ENCODE measurements at places on chromosomes 5 and 9.

DNA sequence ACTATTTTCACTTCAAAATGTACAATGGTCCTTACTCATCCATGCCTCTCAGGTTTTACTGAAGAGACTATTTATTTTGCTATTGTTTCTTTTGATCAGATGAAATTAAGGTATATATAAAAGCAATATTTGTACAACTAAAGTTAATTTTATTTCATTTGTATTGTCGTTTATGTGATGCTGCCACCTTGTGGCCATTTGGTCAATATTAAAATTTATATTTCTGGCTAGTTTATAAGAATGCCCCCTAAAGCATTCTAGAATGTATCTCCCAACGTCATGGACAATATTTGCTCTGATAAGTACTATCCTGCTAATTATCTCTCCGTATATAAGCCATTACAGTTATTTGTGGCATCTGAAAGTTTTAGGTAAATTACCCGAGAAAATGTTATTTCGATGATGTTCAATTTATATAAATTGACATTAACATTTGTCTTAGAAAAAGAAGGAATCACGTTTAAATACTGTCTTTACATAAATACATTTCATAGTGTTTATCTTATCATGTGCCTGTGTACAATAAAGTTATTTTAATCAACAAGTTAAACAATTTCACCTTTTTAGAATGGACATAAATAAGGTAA is 680.0 kb downstream of the TAF11L14 start:
- no peak for DNase-seq

GRCh38 chr5:77180167-77181081 is 30.1 kb upstream of the PDE8B start:
- no peak for DNase-seq

GRCh38 chr9:8207596-8207995 is 408.0 kb upstream of the DMAC1 start:
- no peak for DNase-seq

- no peak for DNase-seq
These were observed 4.6 kb downstream of the TEX53 start for GRCh38 chr9:114652776-114653555.

GRCh38 chr9:124839612-124840299 is 13.5 kb upstream of the WDR38 start:
- DNase-seq: no peak

DNA sequence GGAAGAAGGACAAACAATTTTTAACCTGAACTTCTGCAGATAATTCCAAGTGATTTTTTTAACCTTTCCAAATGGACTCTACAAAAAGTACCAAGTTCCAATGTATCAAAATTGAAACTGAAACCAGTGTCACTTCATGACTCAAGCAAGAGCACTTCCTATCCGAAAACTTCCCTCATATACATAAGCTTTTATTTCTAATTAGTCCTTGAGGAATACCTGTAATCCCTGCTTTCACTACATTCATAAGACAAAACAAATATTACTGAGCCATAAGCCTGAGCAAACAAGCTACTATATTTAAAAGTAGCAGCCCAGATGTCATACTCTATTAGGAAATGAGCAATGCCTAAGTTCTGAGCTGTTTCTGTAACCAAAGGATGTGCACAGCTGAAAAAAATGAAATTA is 224.4 kb downstream of the EBF1 start:
- no peak for DNase-seq

DNA sequence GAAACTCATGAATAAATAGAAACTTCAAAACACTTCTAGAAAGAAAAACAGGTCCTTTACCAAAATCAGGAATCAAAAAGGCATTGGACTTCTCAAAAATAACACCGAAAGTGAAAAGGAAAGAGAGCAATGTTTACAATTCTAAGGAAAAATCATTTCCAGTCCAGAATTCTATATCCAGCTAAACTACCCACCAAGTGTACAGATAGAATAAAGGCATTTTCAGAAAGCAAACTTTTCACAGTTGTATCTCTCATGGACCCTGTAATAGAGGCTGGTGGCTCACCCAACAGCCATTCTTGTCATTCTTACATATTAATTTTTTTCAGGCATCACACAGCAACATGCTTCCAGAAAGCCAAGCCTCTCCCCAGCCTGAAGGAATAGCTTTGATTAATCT is 63.7 kb downstream of the FOXD1 start:
- DNase-seq: no peak

DNA sequence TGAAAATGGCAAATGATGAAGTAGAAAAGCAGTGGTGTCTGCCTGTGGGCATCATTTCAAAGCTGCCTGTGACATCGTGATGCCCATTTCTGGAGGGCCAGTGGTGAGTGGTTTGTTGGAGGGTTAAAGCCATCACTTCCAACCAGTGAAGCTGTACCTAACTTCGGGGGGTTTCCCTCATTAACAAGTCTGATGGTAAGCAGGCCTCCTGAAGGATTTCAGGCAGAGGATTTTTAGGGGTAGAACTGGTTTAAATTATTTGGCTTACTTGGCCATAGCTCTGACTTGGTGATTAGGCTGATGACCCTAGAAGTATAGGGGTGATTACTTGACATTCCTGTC is 10.7 kb downstream of the TNFAIP8 start:
- no peak for DNase-seq

- DNase-seq: no peak
These were observed 25.3 kb upstream of the COL5A1 start for GRCh38 chr9:134616341-134616740.

GRCh38 chr9:135601988-135602387 is 37.4 kb downstream of the GLT6D1 start:
- no peak for DNase-seq
